ENCODE measurements at places on chromosomes 16 and 17.

DNA sequence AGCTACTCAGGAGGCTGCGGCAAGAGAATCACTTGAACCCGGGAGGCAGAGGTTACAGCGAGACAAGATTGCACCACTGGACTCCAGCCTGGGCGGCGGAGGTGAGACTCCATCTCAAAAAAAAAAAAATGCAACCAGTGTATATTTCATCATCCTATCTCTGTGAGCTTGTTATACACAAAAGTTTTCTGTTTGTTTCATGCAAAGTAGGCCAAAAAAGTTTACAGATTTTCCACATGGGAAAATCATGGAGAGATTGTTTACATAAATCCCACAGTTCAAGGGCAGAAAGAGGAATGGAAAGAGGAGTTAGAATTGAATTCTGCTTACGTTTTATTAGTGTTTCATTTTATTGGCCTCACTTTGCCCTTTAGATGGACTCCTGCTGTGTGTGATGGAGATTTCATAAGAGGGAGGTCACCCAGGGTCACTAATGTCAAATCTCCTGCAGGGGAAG, 24.7 kb downstream of the NARF start:
- DNase-seq = no peak

GRCh38 chr16:22183901-22184614, 21.8 kb downstream of the SDR42E2 start:
- no peak for DNase-seq

DNA sequence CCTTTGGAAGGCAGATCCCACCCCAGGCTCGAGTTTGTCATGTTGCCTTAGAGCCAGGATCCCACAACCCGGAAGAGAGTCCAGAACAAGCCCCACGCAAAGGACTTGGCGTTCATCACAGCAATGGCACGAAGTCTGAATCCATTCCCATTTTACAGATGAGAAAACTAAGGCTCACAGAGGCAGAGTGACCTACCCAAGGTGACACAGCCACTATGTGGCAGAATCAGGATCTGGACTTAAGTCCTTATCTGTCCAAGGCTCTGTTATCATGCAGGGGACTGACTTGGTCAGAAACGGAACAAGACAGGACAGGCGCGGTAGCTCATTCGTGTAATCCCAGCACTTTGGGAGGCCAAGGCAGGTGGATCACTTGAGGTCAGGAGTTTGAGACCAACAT, 86.5 kb downstream of the GSG1L start:
- DNase-seq = no peak

- peak; percentile 74 for DNase-seq
Measured at GRCh38 chr17:21275579-21276263, 8.8 kb upstream of the MAP2K3 start.

- DNase-seq = no peak
Measured at GRCh38 chr16:14499110-14499509, 130.9 kb downstream of the PARN start.

GRCh38 chr17:56656701-56657327, 63.3 kb downstream of the NOG start:
- no peak for DNase-seq

- DNase-seq = no peak
Measured at GRCh38 chr17:48723423-48724250, 652 bp downstream of the PRAC2 start.

DNA sequence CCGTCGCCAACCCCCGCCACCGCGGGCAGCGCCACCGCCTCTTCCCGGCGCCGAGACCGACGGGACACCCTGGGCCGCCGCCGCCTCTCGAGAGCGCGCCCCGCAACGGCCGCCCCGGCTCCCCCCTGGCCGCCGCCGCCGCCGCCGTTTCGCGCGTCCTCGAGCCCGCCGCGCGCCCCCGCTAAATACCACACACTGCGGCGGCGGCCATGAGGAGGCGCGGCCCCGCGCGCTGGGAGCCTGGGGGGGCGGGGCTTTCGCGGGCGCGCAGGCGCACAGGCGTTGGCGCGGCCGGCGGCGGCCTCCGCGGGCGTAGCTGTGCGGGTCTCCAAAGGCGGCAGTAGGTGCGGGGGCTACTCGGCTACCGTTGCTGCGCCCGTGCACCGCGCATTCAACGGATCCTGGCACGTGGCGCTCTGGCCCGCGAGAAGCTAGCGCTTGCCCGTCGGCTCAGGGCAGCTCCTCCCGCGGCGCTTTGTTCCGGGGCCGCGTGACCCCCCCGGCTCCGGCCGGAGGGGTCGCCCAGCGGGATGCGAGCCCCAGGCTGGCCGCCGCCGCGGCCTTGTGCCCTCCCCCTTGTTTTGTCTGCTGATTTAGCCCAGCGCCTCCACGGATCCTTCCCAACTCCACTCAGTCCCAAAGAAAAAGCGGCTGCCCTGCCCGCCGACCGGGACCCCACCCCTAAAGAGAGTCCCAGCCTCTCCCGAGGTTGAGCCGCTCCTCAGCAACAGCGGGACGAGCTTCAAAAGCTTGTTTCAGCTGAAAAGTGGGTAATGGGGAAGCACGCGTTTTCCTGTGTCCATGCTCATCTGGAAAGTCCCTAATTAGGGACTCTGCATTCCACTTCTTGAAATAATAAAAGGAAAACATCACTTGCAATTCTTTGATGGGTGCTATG, at the start of gene SIAH1:
Gene SIAH1 (minus strand): TSS at position 161 of the 898 bp plus-strand sequence. CDS start 22,985 bp downstream, outside the sequence.
- DNase-seq = peak; percentile 79

DNA sequence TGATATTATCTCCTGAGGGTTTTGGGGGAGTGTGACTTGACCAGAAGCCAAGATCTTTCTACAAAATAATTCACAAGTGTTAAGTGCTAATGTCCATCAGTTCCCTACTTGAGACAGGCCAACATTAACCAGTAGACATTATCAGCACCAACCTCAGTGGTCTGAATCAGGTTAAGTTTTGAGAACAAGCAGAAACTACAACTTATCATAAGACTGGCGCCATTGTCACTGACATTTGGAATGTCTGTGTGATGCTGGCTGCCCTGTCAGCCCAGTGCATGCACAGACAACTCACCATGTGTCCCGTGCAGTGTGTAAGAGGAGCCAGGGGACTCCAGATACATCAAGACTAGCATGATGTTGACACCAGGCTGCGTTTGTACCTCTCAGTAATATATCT, 76.8 kb downstream of the CCDC182 start:
- DNase-seq = no peak
